ENCODE measurements at places on chromosomes 13 and 19.
A peak's percentile ranks its signal among the peaks of the same experiment; 100 is the strongest.

DNA sequence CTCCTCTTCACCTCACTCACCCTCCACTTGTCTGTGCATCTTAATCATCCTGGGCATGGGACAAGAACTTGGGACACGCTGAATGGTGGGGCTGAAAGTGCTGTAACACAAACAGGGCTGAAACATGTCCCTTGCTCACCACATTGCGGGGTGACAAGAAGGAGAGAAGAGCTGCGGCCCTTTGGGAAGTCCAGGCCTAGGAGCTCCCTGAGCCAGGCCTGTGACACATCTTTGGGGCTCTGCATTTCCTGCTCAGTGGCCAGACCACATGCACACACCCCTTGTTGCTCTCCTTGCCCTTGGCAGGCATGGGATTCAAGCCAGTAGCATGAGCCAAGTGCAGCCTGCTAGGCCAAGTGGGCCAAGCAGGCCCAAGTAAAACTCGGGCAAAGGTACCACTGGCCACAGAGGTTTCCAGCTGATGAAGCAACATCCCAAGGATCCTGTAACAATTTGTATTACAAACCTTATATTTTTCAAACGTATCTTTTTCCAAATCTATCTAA lies 1384.3 kb upstream of the PCDH20 start:
- DNase-seq, result no peak

- no peak for DNase-seq
Observed at GRCh38 chr13:29165840-29166239, 345.7 kb downstream of the MTUS2 start.

- no peak for DNase-seq
Observed at GRCh38 chr19:35498984-35499527, 8.8 kb upstream of the KRTDAP start.

- DNase-seq, result no peak
Observed at GRCh38 chr13:94525781-94526180, 46.3 kb upstream of the DCT start.

GRCh38 chr19:51751655-51752054 lies at the start of gene FPR1:
Gene FPR1, minus strand, starts transcription at chr19:51751878. Its CDS starts 4,884 bp downstream, at chr19:51746994.
- no peak for DNase-seq

GRCh38 chr19:33745297-33745696 lies 51.4 kb upstream of the KCTD15 start:
- DNase-seq, result no peak

GRCh38 chr19:35292421-35293362 lies 731 bp downstream of the MAG start:
- DNase-seq, result no peak

GRCh38 chr19:38076337-38076736 lies 147.7 kb downstream of the DPF1 start:
- DNase-seq, result no peak

DNA sequence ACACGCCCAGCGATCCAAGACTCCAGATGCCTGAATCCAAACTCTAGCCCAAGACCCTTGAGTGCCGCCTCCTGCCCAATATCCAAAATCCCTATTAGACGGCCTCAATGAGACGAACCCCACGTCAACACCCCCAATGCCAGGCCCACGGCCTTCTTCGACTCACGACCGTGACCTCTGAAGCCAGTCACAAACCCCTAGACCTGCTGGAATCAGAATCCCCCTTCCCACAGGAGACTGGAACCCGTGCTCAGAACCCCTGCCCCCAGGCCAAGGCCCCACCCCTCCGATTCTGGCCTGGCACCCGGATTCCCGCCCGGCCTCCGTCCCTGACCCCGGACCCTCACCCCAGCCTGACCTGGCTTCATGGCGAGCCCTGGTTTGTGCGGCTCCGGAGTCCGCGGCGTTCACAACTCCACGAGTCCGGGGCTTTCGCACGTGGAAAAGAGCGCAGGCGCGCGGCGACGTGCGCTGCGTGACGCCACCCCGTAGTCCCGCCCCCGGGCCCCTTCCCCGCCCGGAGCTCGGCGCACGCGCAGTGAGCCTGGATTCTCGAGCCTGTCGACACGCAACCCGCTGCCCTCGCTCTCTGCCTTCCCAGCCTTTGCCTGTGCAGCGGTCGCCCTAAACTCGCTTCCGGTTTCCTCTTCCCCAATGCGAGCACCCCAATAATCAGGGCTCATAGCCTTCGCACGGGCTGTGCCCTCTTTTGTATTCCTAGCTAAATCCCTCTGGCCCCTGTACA lies at the start of gene FBL:
TSS of gene FBL (minus strand) at position 447 of the 745 bp plus-strand sequence. CDS start at position 368, 79 bp downstream.
- peak; percentile 60 for DNase-seq

DNA sequence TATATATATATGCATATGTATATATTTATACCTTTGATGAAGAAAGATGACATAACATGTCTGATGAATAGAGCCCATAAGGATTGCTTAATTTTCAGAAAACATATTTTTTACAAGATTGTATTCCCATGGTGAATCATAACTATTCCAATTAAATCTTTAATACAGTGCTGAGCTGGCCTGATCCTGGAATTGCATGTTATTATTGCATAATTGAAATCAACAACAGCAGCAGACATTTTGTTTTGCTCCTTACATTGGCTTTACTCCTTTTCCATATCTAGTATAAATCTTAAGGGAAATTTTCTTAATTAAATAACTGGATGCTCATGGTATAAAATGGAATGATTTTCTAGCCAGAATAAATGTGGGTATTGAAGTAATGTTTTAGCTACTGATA lies 22.0 kb downstream of the POSTN start:
- no peak for DNase-seq
